ENCODE measurements at places on chromosomes 16 and 17. TPM values are rescaled to one million over a fixed set of nuclear protein-coding genes. Genes with fewer than 3 reads are reported as not detected.

Gene KCNJ2
- 2.9 TPM for total RNA-seq

Gene PRR29
- total RNA-seq = not detected

Gene HOXB4
- 0.58 TPM for total RNA-seq

- DNase-seq = peak; percentile 29
- H3K27me3 ChIP-seq = no peaks in the 10 kb centered on the region
- no peak overlapping the region for H3K27ac ChIP-seq
- H3K4me1 ChIP-seq = peaks cover 27% of the 10 kb centered on the region
- H3K36me3 ChIP-seq = peaks cover 64% of the 10 kb centered on the region
Observed at GRCh38 chr17:80270836-80271235, 10.2 kb downstream of the RNF213 start.

GRCh38 chr16:30011714-30012504 is 1.1 kb upstream of the DOC2A start:
- DNase-seq = no peak
- no peaks in the 10 kb centered on the region for H3K36me3 ChIP-seq
- no peak overlapping the region for H3K4me3 ChIP-seq
- H3K4me1 ChIP-seq = peaks cover 28% of the 10 kb centered on the region

- H3K4me1 ChIP-seq = peaks cover 18% of the 10 kb centered on the region
- no peak overlapping the region for H3K27ac ChIP-seq
- DNase-seq = no peak
Observed at GRCh38 chr16:53995378-53995777, 291.2 kb downstream of the IRX3 start.

DNA sequence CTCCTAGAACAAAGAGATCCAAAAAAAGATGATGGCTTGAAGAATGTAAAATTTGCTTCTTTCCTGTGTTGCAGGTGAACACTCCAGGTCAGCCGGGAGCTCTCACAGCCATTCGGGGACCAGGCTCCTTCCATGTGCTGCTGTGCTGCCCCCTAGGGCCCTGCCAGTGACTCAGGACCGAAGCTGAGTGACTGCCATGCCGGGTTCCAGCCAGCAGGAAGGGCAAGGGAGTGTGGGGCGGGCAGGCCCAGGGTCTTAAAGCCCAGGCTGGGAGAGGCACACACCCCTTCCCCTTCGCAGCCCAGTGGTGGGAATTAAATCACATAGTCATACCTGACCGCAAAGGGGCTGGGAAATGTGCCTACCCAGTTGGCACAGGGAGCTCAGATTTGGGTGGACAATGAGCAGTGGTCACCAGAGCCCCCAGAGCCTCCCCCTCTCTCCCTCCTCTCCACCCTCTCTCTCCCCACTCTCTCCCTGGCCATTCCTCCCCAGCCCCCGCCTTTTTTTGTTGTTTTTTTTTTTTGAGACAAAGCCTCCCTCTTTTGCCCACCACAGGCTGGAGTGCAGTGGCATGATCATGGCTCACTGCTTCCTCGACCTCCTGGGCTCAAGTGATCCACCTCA is 11.5 kb downstream of the EPOP start:
- H3K36me3 ChIP-seq = no peaks in the 10 kb centered on the region
- peak; percentile 87 for DNase-seq
- H3K4me3 ChIP-seq = no peak overlapping the region
- H3K27ac ChIP-seq = no peak overlapping the region
- peaks cover 7% of the 10 kb centered on the region for H3K27me3 ChIP-seq
